ENCODE measurements at places on chromosomes 1 and 21.

DNA sequence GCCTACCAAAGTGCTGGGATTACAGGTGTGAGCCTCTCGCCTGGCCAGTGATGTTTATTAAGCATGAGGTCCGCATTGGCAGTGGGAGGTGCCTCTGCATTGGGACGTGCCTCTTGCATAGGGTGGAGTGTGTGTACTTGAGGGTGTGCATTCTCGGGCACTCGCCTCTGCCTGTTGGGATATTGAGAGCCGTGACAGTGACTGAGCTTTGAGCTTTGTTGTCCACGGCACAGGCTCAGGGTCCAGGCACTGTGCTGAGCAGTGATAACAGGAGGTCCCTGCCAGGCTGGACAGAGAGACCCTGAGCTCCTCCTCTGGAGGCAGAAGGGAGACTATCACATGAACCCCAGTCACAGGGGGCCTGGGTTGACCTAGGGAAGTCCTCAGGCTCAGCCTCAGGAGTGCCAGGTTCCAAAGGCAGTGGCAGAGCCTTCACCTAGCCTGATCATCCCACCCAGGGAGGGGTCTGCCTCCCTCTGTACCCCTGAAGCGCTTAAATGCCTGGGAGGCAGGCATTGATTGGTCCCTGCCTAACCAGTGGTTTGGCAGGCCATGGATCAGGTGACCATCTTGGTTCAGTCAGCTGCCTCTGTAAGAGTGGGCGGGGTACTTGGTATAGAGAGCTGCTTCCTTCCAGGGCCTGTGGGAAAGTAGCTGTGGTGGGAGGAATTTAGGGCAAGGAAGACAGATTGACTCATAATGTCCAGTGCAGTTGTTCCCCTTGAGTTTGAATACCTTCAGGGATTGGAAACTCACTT, 213.8 kb upstream of the TMEM51 start:
- DNase-seq, result no peak

DNA sequence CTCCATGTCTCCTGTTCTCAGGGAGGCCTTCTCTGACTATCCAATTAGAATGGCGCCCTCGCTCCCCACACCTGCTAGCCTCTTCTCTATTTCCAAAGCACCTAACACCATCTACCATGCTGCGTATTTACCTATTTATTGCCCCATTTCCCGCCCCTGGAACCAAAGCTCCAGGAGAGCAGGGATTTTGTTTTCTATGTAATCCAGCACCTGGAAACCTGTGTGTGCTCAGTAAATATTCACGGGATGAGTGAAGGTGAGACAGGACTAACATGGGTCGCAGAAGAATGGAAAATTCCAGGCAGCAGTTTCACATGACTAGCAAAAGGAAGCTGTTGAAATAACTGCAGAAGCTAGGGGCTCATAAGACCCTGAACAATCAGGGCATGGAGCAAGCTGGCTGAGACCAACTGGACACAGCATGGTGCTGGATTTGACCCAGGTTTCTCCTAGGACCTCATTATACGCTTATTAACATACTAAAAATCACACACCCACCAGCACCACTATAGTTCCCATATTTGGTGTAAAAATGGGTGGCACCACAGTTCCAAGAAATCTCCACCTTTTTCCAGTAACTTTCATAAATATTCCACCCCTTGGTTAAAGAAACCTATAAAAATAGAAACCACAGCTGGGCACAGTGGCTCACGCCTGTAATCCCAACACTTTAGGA, 15.1 kb upstream of the TENT5B start:
- DNase-seq, result no peak

GRCh38 chr1:218447010-218447689, 102.0 kb downstream of the TGFB2 start:
- DNase-seq, result no peak

DNA sequence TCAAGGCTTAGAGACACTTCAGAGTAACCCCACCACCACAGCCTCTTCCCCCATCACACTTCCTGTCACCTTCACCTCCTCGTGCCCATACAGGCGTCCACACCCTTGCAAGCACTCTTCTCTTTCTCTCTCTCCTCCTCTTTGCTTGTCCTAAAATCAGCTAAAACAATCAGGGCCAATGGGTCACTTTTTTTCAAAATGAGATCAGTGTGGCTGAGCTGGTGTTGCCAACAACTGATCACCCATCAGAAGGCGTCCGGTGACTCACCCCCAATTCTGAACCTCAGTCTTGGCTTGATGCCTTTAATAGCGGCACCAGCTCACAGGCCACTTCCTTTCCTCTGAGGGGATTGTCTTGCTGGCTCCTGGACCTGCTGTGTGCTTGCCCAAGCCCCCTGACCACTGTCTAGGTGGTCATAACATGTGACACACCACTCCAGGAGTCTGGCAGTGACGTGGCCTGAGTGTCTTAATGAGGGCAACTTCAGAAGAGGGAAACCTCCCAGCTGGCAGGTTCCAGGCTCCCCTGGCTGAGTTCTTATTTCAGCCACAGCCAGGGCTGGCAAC, 1.6 kb downstream of the DRAXIN start:
- DNase-seq, result no peak

DNA sequence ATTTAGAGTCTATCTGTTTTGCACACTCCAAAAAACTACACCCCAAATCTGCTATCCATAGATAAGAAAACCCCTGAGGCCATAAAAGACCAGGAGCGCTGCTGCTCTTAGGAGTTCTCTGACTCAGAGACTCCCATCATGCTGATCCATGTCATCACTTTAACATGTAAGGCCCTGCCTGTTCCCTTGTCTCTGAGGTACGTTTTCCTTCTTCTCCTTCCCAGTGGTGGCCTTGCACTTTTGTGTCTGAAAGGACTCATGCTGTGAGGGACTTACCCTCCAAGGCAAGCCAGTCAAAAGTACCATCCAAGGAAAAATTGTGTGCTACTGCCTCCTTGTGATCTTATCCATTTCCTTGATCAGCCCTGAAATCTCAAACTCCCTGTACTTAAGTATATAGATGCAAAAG, 427.4 kb upstream of the NCAM2 start:
- no peak for DNase-seq

GRCh38 chr1:8571200-8571984, 246.0 kb downstream of the RERE start:
- DNase-seq, result no peak

- no peak for DNase-seq
Observed at GRCh38 chr21:41634858-41635257, 126.9 kb upstream of the TMPRSS2 start.

- DNase-seq, result no peak
Observed at GRCh38 chr1:31723828-31724359, 20.1 kb upstream of the COL16A1 start.
